ENCODE measurements at places on chromosomes 5 and 9.

DNA sequence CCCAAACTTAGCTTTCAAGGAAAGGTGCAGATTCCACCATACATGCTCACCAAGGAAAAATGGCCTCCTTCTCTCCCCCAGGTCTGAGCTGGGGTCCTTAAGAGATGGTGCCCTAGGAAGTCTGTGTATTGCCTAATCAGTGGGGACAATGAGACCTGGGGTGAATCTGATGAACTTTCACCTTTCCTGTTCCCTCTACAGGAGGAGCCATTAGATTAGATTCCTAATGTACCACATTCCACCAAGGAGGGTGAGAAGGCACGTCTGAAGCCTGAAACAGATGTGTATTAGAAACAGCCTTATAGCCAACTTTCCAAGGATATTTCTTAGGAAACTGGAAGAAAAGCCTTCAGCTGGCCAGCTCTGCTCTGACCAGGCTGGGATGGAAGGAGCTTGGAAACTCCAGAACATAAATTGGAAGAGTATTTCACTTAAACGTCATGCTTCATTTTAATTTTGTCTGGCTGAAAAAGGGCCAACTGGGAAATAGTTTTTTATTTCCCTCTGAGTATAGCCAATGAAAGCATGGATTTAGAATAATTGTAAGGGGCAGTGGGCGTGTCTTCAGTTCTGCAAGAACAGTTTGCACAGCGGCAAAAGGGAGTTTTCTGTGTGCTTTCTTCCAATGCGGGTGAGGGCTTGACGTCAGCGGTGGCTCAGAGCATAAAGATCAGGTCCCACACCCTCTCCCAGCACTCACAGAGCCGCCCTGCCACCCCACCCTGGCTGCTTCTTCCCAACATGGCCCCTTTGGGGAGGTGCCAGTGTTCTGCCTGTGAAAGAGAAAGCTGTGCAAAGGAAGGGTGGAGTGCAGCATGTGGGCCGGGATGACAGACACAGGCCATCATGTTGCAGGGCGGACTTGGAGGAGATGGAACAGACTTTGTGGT, 210.9 kb downstream of the ESM1 start:
- DNase-seq, result no peak

- DNase-seq, result no peak
These were observed 237.8 kb upstream of the DAPK1 start for GRCh38 chr9:87259543-87260518.

DNA sequence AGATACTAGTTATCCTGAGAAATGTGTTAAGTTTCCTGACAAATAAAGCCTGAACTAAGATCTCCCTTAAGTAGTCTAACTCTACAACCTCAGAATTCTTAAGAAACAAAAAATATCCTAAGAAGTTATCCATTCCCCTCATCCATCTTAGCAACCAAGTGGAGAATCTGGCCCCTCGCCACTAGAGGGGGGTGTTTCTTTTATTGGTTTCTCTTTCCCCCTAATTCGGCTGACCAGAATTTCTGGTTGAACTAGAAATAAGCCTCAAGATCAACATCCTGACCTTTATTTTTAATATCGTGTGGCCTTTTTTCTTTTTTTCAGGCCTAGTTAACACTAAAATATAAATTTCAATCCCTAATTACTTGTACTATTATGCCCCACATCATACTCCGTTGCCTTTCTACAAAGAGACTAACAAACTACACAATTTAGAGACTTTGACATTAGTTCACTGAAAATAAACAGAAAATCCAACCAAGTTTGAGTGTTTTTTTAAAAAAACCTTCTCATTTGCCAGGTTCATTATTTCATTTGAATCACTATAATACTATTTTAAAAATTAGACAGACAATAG, 14.3 kb upstream of the NR4A3 start:
- DNase-seq, result no peak

- no peak for DNase-seq
These were observed 41.8 kb upstream of the KDM4C start for GRCh38 chr9:6715755-6716643.

- DNase-seq, result no peak
These were observed 41.1 kb downstream of the RAPGEF6 start for GRCh38 chr5:131593921-131594320.

- DNase-seq, result no peak
These were observed 36.4 kb downstream of the GLT6D1 start for GRCh38 chr9:135602789-135603481.

- no peak for DNase-seq
These were observed 9.9 kb downstream of the NR2F1 start for GRCh38 chr5:93592883-93593282.

DNA sequence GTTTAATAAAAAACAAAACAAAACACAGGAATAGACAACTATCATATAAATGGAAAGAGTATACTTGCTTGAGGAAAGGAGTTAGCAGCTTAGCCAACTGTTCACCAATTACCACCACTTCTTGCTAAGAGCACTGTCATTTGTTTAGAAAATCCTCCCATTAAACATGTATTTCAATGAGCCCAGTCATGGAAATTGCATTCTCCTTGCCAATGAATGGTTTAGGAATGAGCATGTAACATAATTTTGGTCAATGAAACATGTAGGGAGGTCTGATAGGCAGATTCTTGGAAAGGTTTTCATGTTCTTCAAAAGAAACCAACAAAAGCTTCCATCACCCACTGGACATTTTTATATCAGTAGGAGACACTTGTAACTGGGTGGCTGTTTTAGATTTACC, 502.8 kb upstream of the PAPPA start:
- peak; percentile 87 for DNase-seq

DNA sequence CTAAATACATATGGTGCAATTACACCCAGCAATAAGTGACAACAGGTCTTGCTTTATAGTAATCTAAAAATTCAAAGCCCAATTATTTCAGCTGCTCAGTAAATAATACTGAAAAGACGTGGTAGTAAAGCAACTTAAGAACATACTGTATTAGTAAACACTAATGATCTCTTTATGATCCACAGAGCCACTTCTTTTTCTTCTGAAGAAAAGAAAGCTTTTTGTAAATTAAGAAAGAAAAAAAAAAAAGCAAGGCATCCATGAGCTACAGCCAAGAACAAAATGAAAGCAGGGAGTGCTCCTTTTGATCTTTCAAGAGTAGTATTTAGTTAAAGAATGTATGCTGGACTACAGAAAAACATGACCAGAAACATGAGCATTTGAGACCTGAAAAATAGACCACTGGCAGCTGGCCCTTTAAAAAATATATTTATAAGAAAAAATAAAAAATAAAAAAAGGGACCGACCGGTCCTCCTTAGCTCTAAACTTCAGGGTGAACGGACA, 348.7 kb downstream of the GLIS3 start:
- no peak for DNase-seq

DNA sequence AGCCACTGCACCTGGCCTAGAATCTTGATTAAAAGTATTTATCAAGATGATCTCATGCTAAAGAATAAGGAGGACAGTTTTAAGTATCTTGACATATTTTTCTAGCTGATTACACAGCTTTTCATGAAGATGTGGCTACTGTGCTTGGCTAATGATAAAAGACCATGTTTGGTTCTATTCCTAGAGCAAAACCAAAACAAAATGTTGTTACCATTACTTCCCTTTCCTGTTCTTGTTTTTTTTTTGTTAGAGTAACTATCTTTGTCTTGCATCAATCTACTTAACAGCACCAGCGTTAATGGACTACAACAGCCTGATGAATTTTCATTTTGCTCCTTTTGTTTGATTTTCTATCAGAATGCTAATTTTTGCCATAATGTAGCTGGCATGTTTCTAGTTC, 86.2 kb upstream of the DHFR start:
- no peak for DNase-seq

- no peak for DNase-seq
These were observed 46.9 kb upstream of the TESK1 start for GRCh38 chr9:35558185-35558584.

DNA sequence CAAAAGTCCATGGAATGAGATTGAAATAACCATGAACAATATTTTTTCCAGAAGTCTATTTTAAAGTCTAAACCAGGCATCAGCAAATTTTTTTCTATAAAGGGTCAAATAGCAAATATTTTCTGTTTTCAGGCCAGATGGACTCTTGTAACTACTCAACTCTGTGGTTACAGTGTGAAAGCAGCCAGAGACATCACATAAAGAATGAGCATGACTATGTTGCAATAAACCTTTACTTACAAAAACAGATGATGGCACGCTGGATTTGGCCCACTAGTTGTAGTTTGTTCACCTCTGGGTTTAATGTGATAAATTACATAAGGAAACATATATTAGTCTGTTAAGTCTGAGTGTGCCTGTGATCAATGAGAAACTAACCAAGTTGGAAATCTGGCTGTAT, 319.2 kb downstream of the TRPM3 start:
- peak; percentile 35 for DNase-seq

DNA sequence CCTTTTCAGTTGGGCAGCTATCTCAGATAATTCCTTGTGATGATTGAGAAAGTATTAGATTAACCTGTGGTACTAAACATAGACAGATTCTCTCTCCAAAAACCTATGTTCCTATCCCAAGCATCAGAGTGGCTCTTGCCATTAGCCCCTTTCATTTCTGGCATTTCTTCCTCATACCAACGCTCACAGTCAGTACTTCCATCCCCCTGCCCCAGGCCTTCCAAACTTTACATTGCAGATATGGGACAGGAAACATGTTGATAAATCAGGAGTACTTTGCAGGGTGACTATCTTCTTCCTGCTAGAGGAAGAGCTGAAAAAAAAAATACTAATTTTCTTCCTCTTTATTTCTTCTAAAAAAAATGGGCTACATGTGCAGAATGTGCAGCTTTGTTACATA, 442.6 kb upstream of the RGMB start:
- DNase-seq, result no peak

GRCh38 chr5:148152781-148153180, 15.6 kb upstream of the SPINK14 start:
- no peak for DNase-seq

DNA sequence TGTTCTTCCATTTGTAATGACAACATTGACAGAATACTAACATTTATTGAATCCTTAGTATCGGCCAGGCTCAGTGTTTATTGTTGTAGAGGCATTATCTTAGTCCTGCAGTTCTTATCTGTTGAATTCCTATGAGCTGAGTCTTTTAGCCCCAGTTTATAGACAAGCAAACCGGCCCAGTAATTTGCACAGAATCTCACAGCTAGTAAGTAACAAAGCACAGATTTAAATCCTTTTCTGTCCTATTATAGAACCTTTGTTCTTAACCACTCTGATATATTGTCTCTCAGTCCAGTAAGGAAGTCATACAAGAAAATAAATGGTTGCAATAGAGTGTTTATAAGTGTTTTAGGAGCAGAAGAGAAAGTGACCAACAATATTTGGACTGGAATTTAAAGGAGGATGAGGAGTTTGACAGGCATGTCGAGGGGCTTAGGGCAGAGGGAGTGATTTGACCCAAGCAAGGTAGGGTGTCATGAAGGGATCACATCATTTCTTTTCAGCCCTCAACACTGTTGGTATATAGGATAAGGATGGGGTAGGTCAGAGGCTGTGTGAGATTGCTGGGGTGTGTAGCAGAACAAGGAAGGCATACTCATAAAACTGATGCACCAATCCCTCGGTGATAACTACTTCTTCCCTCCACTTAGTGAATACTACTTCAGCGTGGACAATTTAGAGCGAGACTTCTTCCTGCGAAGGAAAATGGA, 39.5 kb downstream of the LARP1 start:
- peak; percentile 67 for DNase-seq

Data from non-pigmented ciliary epithelial cell (primary cell).